ENCODE measurements at places on chromosomes 5 and 9. TPM values are rescaled to one million over a fixed set of nuclear protein-coding genes. Genes with fewer than 3 reads are reported as not detected.

DNA sequence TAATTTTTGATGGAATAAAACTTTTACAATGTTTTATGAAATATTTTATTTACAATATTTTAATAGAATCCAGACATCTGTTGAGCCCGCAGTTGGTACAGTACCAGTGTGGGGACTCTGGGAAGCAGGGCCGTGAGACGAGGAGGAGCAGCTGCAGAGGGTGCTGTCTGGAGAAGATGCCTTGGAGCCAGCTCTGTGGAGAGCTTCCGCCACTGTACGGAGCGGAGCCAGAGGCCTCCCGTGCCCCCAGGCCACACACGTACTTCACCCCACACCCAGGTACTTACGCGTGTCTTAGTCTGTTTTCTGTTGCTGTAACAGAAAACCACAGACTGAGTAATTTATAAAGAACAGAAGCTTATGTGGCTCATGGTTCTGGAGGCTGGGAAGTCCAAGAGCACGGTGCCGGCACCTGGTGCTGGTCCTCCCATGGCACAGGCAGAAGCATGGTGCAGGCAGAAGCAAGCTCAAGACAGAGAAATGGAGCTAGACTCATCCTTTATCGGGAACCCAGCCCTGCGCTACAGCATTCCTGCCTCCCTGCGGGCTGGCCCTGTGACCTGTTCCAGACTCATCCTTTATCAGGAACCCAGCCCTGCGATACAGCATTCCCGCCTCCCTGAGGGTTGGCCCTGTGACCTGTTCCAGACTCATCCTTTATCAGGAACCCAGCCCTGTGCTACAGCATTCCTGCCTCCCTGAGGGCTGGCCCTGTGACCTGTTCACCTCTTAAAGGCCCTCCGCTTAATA lies 23.3 kb downstream of the CEP72 start:
- DNase-seq: no peak

DNA sequence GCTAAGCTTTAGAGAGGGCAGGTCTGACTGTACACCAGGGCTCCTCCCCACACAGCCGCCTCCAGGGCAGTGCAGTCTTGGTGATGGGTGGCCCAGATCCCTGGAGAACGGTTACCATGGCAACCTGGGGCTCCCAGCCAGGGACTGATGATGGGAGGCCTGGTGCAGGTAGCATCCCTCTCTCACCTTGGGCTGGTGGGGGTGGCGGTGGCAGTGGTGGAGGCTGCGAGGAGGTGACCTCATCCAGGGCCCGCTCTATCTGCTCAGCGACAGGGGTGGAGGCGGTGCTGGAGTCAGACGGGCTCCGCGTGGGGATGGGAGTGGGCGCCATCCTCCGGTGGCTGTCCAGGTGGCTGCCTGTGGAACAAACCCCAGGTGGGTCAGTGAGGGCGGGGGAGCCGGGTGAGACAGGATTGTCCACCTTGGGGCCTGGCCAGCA lies 12.3 kb downstream of the PRR7 start:
- DNase-seq: no peak

DNA sequence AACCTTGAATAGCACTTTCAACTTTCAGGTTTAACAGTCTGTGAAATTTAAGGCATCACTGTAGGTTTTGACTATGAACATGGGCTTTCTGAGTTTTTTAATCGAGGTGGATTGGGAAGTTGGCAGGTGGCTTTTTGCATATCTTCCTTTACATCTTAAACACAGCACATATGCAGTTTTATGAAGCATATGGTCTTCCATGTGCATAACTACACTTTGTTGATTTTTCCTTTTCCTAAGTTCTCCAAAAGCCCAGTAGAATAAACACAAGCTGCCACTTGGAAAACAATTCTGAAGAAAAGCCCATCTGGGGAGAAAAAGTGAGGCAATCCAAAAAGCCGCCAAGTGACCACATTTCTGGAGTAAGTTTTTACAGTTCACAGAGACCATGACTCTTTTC lies 236.5 kb upstream of the IL12B start:
- no peak for DNase-seq

DNA sequence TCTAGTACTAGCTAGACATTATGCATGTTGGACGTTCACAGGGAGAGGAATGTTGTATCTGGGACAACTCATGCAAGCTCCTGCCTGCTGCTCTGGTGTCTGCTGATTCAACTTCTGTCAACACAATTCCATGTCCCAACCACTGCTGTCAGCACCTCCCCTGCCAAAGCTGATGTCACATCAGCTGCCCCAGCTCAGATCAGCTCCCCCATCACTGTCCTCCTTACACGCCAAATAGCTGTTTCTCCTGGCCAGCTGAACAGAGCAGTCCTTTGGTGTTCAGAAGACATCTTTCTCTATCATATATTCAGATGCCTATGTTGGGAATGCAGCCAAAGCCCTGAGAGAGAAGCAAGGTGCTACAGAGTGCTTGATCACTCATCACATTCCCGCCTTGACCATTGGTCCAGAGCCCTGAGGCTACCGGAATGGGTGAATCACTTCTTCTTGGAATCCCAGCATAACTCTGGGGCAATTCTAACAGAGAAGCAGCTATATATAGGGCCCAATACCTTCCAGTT lies 223.3 kb downstream of the SEC61B start:
- no peak for DNase-seq

DNA sequence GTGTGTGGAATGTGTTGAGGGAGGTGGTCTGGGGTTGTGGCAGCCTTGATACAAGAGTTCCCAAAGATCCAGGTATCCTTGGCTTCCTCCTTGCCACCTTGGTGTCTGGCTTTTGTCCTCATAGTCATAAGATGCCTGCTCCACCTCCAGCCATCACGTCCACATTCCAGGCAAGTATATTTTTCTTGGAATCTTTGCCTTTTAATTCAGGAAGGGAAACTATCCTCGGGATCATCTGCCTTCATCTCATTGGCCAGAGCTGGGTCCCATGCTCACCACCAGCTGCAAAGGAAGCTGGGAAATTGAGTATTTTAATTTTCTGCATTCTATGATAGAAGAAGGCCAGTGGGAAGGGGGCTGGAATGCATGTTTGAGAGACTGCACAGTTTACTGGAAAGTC lies 186.7 kb downstream of the C9orf50 start:
- DNase-seq: no peak

DNA sequence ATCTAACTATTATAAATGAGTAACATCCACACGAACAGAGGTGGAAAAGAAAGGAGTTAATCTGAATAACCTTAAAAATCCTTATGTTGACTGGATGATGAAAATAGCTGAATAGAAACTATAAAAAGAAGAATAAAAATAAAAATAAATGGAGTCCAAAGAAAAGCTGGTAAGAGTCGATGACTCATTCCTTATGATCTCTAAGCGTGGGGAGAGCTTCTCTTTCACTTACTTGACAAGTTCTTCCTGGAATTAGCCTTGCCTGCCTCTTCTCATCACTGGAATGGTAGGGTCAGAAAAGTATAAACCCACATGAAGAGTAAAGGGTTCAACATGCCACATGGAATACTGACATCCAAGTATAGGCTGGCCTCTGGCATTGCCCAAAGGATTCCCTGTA lies 477.0 kb upstream of the RGMB start:
- no peak for DNase-seq

DNA sequence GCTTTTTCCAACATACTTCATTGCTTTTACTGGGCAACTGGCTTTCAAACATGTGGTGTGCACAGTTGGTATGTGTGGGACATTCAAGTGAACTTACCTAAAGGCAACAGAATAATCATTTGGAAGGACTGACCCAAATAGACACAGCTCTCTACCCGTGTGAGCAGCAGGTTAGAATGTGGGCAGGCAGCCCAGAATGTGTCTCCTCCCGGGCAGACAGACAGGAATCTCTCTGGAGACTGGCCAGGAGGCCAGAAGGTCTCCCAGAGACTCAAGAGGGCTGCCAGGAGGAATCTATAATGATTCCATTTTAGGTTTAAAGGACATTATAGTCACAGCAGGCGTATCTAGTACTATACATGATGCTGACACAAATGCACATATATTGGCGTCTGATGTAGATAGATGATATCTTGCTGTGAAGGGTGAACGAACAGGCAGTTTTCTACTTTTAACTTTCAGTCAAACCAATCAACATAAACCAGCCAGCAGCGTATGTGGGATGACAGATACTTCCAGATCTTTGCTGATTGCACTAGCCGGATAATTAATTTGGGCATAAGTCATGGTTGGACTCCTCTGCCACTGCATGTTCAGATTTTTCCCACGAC lies 297.4 kb upstream of the ZNF608 start:
- no peak for DNase-seq

SOHLH1 gene
- polyA plus RNA-seq: not detected

SARDH gene
- polyA plus RNA-seq: 10.2 TPM

TXNDC8 gene
- polyA plus RNA-seq: not detected

SLC45A2 gene
- polyA plus RNA-seq: not detected

SPACA9 gene
- 3.1 TPM for polyA plus RNA-seq

Measured in naive thymus-derived CD4-positive, alpha-beta T cell (primary cell).